ENCODE measurements at places on chromosomes 4 and X. TPM values are rescaled to one million over a fixed set of nuclear protein-coding genes. Genes with fewer than 3 reads are reported as not detected.

TAF7L gene
- total RNA-seq, result not detected

BMPR1B gene
- 1.0 TPM for total RNA-seq

SSX4B gene
- not detected for total RNA-seq

DOK7 gene
- total RNA-seq, result not detected

RGN gene
- 15.1 TPM for total RNA-seq

LIN54 gene
- total RNA-seq, result 3.1 TPM

HELT gene
- not detected for total RNA-seq
